ENCODE measurements at places on chromosomes 16 and 17.

DNA sequence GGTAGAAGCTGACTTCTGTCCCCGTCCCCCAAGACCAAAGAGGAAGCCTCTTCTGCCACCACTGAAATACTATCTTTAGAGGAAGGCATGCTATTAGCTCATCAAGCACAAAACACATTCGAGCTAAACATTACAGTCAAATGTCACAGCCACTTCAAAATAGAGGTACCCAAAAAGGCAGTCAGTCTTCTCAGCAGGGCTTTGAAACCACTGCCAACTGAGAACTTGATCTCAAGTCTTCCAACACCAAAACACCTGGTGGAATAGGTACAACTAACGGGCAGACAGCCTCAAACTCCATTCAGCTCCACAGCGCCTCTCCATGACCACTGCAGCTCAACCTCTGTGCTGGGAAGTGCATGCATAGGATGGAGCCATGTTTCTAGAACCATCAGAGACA is 36.0 kb downstream of the ZFHX3 start:
- DNase-seq, result no peak

DNA sequence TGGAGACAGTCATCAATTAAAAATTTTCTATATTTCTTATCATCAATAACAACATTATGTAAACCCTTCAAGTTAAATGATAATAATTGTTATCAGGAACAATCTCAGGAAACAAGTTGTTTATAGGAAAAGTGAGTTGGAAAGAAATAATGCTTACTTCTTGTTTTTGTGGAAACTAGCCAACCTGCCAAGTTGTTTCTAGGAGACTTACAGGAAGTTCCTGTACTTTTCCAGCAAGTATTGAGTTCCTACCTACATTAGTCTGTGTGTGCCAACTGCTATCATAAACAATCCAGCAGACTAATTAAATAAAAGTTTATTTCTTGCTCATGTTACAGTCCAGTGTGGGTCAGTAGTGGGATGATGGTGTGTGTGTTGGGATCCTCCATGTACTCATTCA is 1.6 kb upstream of the CCL14 start:
- no peak for DNase-seq

GRCh38 chr17:151004-151403 is 13.6 kb downstream of the SCGB1C2 start:
- DNase-seq, result no peak

GRCh38 chr17:76265624-76266243 is 586 bp downstream of the UBALD2 start:
- DNase-seq, result peak; percentile 34

- DNase-seq, result no peak
These were observed 22.6 kb downstream of the RABEP1 start for GRCh38 chr17:5304636-5305035.

- no peak for DNase-seq
These were observed 395.1 kb downstream of the SEC14L1 start for GRCh38 chr17:77535892-77536291.

GRCh38 chr17:65085951-65086350 is 29.4 kb upstream of the GNA13 start:
- DNase-seq, result no peak

DNA sequence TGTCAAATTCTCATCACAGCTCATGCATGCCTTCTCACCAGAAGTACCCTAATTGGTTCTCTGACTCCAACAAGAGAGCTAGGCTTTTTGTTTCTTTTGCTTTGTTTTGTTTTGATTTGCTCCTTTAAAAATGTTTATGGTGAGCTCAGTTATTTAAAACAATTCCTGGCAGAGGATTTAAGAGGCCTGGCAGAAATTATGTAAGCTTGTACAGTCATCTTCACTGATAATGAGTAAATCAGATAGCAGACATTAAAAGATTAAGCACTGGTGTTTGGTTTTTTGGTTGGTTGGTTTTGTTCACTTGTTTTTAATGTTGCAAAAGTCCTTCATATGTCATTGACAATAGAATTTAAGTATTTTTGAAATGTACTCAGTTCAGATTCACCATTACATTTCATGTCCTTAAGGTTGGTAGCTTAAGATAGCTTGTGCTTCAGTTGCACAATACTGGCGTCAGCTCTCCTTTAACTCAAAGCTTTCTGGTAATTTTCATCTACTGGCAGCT is 378.9 kb downstream of the CDH13 start:
- DNase-seq, result no peak

DNA sequence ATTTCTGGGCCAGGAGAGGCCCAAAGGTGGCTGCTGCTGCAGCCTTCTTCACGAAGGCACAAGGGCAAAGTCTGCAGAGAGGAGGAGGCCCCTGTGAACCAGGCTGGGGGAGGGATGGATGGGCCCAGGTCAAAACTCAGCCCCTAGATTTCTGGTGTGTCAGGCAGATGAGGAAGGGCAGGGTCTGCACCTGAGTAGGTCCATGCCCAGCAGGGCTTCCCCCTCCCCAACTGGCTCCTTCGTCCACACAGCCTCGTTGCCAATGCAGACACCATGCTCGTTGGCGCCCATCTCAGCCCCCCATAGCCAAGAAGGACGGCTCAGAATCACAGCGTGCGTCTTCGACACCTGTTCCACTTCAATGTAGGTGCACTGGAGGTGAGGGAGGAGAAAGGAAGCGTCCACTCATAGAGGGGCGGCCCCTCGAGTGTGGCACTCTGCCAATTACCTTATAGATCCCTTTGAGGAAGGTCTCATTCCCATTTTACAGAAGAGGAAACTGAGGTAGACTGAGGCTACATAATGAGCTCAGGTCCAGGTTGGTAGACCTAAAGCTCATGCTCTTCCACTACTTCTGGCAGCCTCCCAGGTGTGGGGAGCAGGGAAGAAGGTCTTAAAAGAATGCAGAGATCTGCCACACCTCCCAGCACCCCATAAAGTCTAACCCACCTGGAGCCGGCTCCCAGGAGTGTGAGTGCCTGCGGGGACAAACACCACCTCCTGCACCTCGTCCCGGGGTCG is 902 bp downstream of the SCRN2 start:
- no peak for DNase-seq

DNA sequence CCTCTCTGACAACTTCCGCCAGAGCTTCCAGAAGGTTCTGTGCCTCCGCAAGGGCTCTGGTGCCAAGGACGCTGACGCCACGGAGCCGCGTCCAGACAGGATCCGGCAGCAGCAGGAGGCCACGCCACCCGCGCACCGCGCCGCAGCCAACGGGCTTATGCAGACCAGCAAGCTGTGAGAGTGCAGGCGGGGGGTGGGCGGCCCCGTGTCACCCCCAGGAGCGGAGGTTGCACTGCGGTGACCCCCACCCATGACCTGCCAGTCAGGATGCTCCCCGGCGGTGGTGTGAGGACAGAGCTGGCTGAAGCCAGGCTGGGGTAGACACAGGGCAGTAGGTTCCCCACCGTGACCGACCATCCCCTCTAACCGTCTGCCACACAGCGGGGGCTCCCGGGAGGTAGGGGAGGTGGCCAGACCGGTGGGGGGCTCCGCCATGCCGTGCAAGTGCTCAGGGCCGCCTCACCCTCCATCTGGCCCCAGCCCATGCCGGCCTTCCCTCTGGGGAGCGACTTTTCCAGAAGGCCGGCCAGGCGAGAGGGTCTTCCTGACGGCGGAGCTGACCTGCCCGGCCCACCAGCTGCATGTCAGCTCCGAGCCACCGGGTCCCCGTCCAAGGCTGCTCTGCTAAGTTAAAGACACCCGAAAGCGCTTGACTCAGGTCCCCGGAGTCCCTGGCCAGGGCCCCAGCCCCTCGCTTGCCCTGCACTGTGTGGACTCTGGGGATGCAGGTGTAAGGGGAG is 7.4 kb downstream of the SSTR5 start:
- no peak for DNase-seq

GRCh38 chr16:9425236-9425635 is 333.8 kb downstream of the HAPSTR1 start:
- DNase-seq, result no peak

GRCh38 chr17:78735832-78736525 is 46.1 kb downstream of the CYTH1 start:
- DNase-seq, result no peak

DNA sequence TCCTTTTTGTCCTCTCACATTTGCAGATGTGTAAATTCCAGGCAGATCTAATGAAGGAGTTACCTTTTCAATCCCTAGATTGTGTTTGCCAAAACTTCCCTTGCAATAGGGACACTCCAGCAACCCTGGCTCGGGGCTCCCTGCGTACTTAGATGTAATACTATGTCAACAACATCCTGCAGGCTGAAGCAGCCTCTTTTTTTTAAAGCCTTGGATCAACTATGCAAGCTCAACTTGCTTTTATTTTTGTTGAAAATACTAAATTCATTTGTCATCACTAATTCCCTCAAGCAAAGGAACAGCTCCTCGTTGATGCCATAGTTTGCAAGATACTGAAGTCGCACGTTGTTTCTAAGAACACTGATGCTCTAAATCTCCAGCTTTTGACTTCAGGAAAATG is 59.1 kb downstream of the GRIN2A start:
- no peak for DNase-seq

DNA sequence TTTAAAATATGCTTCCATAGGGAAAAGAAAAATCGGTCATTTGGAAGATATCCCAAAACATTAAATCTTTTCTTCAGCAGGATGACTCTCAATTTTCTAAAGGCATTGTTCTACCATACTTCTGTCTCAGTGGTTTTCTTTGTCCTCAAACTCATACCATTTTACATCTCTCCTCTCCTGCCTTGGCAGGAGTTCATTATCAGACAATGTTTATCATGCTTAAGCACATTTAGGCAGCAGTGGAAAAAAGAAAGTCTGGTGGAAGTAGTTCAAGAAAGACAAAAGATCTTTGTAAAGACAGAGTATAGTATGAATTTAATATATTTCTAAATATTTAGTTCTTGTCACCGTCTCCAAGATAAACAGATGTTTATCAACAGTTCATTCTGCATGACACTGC is 68.2 kb downstream of the CDK12 start:
- DNase-seq, result no peak

- no peak for DNase-seq
These were observed 5.7 kb upstream of the MILR1 start for GRCh38 chr17:64443086-64443760.

DNA sequence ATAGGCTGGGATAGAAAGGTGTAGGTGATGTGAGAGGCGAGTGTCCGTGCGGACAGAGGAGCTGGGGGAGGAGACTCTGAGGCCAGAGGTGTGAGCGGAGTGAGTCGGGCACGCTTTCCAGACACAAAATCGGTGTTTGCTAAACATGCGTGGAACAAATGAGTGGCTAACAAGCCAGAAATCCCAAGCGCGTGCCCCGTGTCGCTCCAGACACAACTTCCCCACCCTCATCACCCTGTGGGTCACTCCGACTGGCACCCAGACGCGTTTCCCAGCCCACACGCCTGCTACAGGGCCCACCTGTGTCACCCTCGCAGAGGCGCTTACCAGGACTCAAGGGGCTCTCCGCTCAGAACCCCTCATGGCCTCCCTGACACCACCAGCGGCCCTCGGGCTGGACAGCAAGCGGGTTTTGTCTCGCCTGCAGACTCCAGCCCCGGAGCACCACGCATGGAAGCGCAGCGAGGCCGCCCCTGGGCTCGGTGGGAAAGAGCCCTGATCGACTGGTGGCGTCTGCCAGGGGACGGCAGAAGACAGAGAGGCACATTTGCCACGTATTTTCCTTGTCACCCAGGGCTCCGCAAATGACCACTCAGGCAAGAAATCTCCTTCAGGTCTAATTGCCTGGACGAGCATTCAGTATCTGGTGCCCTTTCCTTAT is 6.0 kb upstream of the RPH3AL start:
- DNase-seq, result no peak

DNA sequence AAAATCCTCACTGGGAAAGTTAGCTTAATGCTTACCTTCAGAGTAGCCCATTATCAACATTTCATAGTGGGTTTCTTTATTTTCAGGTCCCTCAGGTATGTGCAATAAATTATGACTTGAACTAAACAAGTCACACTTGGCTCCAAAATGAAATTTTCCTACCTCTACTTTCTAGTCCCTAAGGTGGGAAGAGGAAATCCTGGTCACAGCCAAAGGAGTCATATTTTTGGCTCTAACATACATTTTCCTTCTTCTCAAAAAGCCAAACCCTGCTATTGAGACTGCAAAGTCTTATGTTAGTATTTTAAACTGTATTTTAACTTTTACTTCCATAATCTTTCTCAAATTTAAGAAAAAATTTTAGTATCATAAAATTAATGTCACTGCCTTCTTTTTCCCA is 128.9 kb downstream of the BRIP1 start:
- DNase-seq, result no peak

- no peak for DNase-seq
These were observed 98.2 kb upstream of the SOX9 start for GRCh38 chr17:72022328-72023275.

DNA sequence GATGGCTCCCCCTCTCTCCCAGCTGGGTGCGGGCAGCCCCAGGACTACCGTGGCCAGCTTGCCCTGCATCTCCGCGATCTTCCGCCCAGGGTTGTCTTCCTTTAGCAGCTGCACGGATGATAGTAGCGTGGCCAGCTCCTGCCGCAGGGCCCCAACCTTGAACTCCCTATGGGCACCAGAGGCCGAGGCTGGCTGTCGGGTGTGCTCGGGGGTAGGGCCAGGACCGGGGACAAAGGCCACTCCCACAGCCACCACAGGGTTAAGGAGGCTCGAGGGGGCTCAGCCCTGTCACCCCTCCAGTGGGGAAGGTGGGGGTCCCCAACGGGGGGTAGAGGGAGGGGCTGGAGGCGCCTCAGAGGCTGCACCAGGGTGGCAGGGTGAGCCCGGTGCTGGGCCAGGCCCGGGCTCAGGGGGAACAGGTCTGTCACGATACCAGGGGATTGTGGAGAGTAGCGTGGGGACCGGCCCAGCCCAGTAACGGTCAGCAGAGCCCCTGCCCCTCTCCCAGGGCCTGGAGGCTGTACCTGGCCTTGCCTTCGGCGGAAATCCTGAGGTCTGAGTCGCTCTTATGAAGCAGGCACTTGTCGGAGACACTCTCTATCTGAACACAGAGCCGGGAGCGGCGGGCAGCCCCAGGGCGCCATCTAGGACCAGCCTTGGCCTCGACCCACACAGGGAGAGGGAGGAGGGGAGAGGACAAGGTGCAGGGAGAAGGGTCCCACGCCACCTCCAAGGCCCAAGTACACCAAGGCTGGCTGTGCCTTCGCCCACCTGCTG is 5.2 kb downstream of the PERCC1 start:
- DNase-seq, result no peak

- DNase-seq, result no peak
These were observed 11.8 kb upstream of the WSB1 start for GRCh38 chr17:27282054-27282551.

- no peak for DNase-seq
These were observed 1453.7 kb downstream of the CDH8 start for GRCh38 chr16:60582528-60582927.
